ENCODE measurements at places on chromosomes 16 and 17.

DNA sequence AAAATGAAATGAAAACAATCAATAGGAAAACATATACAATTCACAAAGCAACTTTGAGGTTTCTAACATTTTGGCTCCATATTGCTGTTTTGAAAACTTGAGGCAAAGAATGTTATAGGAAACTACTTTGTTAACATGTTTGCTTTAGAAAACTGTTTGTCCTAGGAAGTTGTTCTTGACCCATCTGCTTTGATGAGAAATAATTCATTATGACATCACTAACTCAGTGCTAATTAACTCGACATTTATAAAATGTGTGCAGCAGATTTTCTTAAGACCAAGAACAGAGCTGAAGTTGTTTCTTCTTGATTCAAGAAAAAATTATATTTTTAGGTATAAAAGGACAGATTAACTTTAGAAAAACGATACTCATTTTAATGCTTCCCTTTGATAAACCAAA, 94.7 kb downstream of the SOX9 start:
- no peak for DNase-seq

DNA sequence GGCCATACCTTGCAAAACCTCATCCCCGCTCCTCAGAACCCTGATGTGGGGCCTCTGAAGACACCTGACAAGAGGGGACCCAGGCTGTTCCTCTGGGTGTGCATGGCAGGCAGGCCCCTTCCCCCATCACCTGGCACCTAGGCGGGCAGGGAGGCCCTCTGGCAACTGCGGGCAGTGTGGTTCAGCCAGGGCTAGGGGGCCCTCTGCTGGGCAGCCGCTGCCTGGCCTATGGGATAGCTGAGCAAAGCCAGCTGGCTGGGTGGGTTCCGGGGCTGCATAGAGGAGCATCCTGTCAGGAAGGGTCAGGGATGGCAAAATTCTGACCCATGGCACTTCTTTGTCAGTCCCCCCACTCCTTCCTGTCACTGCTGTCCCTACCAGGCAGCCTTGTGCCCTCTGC, 228.7 kb upstream of the ASIC2 start:
- no peak for DNase-seq

- no peak for DNase-seq
These were observed 23.2 kb downstream of the PIEZO1 start for GRCh38 chr16:88761830-88762229.

DNA sequence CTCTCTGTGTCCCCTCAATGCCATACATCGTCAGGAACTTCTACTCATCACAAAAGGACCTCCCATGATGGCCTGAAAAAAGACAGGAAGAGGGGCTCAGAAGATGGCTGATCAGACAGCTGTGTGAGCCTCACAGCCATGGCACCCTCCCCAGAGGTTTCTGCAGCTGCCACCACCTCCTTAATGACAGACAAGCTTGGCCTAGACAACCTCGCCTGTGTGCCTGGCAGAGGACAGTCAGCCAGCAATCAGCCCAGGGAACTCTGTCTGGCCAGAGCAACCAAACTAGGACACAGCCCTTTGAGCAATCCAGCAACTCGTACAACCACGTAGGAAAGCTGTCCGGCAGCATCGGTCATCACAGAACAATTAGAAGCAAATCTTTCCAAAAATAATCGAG, 54.2 kb upstream of the MED9 start:
- no peak for DNase-seq

DNA sequence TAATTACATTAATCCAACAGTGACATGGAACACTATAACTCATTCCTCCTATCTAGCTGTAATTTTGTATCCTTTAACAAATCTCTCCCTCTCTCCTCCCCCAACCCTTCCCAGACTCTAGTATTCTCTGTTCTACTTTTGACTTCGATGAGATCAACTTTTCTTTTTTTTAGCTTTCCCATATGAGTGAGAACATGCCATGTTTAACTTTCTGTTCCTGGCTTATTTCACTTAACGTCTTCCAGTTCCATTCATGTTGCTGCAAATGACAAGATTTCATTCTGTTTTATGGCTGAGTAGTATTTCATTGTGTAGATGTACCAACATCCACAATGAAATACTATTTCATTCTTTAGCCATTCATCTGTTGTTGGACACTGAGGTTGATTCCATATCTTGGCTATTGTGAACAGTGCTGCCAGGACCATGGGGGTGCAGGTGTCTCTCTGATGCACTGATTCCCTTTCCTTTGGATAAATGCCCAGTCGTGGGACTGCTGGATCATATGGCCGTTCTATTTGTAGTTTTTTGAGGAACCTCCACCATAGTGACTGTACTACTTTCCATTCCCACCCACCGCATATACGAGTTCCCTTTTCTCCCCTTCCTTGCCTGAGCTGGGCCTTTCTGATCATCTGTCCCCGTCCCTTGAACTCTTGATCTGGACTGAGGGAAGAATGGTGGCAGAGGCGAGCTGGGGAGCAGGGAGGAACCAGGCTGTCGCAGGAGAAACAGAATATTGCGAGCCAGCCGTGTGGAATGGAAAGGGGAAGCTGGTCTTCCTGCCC, 7.7 kb upstream of the CEP295NL start:
- no peak for DNase-seq

- DNase-seq = no peak
These were observed 447.7 kb upstream of the MAF start for GRCh38 chr16:80048250-80048649.

GRCh38 chr16:5030251-5030870, 3.4 kb downstream of the NAGPA start:
- DNase-seq = no peak

DNA sequence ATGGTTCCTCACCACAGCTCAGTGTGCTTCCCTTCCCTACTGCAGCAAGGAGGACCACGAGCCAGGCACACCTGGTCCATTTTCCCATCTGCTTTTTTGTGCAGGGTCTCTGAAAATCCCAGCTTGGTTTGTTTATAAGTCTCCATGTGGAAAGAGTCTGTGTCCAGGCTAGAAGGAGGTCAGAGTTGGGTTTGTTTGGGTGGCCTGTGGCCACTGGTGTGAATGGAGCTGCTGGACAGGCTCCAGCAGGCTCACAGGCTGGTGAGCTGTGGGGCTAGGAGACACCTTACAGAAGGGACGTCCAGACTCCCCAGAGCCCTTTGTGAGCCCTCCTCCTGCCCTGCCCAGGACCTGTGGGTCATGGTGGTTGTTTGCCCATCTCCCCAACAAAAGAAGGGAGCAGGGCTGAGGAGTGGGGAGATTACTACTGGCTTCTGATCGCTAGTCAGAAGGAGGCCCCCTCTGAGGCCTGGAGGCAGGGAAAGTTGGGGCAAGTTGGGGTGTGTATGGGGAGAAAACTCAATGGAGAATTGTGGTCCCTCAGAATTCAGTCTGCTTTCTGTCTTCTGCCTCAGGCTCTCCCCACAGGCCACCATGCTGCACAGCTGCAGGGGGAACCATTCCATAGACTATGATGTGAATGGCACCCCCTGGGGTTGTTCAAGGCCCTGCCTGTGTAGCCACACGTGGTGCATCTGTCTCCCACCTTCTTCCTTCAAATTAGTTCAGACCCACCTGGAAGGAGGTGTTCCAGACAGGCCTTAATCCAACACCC, 4.1 kb downstream of the RARA start:
- DNase-seq = no peak

- DNase-seq = no peak
These were observed 21.7 kb downstream of the CDR2 start for GRCh38 chr16:22352723-22353122.

DNA sequence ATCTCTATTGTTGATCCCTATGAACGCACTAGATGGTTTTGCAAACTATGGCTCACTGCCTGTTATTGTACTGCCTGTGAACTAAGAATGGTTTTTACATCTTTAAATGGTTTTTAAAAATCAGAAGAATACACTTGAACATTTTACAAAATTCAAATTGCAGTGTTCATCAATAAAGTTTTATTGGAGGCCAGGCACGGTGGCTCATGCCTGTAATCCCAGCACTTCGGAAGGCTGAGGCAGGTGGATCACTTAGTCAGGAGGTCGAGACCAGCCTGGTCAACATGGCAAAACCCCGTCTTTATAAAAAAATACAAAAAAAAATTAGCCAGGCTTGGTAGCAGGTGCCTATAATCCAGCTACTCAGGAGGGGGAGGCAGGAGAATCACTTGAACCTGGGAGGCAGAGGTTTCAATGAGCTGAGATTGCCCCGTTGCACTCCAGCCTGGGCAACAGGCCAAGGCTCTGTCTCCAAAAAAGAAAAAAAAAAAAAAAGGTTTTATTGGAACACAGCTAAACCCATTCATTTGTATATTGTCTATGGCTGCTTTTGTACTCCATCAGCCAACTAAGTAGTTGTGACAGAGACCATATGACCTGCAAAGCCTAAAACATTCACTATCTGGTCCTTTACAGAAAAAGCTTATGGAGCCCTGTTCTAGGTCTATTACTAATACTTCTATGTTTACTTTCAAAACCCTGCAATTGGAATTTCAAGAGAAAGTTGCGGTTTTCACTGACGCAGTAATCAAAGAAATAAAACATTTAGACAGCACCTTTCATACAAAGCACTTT, 18.9 kb downstream of the IKZF3 start:
- no peak for DNase-seq

- no peak for DNase-seq
These were observed 7.7 kb downstream of the CORO6 start for GRCh38 chr17:29615048-29615385.

GRCh38 chr17:64387545-64388171, 3.0 kb downstream of the PECAM1 start:
- DNase-seq = no peak

- no peak for DNase-seq
These were observed 19.6 kb downstream of the KLHDC4 start for GRCh38 chr16:87746178-87746577.

DNA sequence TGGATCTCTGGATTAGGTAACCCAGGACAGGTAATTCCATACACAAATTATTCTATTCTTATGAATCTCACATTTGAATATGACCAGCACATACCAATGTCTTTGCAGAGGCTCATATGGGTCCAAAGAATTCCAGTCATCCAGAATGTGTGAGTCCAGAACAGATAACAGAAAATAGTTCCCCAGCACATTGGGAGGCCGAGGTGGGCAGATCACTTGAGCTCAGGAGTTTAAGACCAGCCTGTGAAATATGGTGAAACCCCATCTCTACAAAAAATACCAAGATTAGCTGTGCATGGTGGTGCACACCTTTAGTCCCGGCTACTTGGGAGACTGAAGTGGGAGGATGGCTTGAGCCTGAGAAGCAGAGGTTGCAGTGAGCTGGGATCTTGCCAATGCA, 26.9 kb downstream of the HYDIN start:
- no peak for DNase-seq

- DNase-seq = peak; percentile 31
These were observed 33.1 kb downstream of the N4BP1 start for GRCh38 chr16:48576927-48577326.
